ENCODE measurements at places on chromosomes 4 and X.

DNA sequence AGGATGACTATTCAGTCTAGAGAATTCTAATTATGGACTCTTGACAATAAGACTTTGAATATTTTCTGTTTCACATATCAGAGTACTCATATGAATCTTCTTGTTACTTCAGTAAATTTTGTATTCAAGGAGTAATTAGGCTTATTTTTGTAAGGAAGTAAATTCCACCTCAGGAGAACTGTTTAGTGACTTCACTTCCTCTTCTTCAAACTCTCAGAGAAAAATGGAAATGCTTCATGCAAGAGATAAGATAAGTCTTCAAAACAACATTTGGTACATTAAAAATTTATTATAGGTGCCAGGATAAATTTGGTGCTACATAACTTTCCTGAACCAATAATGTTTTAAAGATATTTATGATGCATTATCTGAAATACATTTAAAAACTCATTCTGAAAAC is 1421.9 kb downstream of the PCDH7 start:
- no peak for DNase-seq

DNA sequence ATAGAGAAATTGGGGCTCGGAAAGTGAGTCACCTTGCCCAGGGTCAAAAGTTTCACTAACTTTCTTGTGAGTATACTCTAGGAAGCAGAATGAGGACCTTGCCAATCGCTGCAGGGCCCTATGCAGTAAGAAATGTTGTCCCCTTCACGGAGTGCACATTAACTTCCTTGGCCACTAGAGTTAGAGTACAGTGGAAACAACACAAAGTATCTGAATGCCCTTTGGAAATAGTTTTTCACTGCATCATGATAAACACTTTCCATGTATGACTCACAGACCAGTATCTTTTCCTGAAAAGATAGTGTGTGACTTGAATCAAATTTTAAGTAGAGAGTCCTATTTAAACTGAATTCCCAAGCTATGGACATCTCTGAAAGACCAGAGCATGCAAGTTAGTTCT is 45.5 kb upstream of the STK26 start:
- no peak for DNase-seq

DNA sequence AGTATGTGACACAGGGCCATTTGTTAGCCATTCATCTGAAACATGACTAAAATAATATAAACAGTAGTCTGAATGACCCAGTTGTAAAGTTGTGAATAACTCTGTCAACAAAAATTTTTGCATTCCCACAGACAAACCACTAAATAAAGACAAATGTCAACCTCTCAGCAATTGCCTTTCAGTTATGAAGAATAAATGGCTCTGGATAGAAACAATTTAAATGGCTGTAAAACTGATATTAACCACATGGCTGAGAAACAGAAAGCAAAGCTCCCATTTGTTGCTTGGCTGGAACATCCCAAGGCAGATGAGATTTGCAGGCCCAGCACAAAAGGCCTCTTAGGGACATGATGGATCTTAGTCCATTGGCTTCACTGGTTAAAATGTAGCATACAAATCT is 296.3 kb downstream of the GALNTL6 start:
- no peak for DNase-seq

GRCh38 chrX:31550158-31550557 is 478.3 kb upstream of the FTHL17 start:
- DNase-seq: no peak

DNA sequence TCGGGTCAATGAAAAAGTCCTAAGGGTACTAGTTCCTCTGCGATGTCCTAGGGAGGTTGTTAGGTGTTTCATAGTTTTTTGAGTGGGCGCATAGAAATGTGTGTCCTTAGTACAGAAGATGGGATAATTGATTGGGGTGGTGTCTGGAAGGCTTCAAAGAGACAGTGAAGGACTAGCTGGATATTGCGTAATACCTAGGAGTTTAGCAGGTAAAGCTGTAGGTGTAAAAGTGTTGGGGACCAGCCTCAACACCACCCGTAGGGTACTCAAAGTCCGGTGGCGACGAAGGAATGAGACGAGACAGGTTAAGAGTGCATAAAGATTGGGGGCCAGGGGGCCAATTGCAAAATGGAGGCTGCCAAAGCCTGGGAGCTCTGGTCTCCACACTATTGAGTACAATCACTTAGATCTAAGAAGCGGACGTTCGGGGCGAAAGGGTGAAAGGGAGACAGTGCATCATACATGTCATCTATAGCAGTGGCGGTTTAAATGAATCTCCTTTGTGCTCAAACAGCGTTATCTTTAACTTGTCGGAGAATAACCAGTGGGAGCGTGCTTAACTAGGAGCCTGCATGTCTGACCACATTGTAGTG is 1.0 kb downstream of the TRMT44 start:
- no peak for DNase-seq

DNA sequence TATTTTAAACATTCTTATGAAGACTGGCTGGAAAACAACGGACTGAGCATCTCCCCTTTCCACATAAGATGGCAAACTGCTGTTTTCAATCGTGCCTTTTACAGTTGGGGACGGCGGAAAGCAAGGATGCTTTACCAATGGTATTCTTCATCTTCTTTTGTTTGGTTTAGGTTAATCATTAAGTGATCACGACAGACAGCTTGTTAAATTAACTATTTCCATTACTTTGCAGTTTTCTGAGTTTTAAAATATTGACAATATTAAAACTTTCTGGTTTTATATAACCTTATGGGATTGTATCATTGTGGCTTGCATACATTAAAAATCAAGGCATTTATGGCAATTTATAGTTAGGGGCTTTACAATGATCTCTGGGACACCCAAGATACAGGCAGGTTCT is 3.8 kb downstream of the MBTPS2 start:
- no peak for DNase-seq

GRCh38 chrX:150616179-150616862 is 47.9 kb downstream of the MTM1 start:
- no peak for DNase-seq

DNA sequence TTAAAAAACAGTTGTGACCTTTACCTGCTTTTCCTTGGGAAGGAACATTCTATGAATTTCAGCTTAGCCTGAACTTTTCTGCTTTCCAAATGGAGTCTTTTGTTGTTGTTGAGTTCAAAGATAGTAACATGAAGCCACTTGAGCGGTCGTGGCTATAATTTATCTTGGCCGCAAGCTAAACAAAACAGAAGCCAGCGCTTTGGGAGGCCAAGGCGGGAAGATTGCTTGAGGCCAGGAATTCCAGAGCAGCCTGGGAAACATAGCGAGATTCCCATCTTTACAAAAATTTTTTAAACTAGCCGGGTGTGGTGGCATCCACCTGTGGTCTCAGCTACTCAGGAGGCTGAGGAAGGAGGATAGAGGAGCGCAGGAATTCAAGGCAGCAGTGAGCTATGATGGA is 29.9 kb downstream of the TKTL1 start:
- DNase-seq: no peak

- no peak for DNase-seq
Measured at GRCh38 chr4:24248674-24249630, 335.4 kb downstream of the DHX15 start.

DNA sequence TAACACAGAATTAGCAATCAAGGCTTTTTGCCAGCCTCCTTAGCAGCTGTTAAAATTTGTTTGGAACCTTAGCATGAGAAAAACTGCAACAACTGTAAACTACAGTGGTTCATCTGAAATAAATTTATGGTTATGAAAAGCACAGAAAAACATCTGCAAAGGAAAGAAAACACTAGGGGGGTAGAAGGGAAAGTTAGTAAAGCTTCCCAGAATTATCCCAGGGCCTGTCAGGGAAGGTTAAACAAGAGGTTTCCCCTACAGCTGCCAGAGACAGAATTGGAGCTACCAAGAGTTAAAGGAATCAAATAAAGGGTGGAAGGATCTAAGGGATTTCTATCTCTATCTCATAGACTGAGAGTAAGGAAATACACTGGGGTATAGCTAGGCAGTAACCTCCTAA is 234.7 kb upstream of the DIAPH2 start:
- no peak for DNase-seq

- DNase-seq: no peak
Measured at GRCh38 chr4:34037280-34037679, 2207.0 kb downstream of the ARAP2 start.

DNA sequence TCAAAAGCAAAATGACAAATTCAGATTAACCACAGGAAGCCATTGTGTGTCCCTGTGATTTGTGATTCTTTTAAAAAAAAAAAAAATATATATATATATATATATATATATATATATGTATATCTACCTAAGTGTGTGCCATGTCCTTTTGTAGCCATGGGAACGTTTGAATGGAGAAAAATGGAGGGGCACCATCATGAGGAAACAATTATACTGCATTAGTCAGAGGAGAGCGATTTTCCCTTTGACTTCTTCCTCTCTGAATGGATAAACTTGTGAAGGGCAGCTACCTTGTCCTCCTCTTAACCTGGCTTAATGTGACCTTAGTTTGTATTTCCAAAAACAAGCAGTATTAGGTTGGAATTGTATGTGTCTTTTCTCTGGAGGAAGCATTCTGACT is 23.3 kb upstream of the CBLL2 start:
- no peak for DNase-seq

DNA sequence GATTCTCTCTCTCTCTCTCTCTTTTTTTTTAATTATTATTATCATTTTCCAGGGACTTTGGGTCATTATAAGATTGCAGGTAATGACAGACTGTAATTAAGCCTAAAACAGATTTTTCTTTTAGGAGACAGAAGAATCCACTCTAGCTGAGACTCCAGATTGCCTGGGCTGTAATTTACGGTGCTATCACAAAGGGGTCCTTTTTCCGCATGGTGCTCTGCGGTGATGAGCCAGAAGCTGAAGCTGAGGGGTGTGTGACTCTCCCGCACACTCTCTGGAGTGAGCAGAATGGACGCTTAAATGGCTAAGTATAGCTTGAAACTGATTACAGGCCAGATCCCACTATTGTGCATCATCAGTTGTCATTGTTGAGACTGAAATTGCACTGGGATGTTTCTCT is 50.0 kb downstream of the LGI2 start:
- DNase-seq: no peak

DNA sequence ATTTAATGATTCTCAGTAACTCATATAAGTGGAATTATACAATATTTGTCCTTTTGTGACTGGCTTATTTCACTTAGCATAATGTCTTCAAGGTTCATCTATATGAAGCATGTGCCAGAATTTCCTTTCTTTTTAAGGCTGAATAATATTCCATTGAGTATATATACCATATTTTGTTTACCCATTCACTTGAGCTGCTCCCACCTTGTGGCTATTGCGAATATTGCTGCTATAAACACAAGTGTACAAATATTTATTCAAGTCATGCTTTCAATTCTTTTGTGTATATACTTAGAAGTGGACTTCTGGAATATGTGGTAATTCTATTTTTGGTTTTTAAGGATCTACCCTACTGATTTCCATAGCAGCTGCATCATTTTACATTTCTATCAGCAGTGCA is 219.1 kb downstream of the MID1 start:
- no peak for DNase-seq

DNA sequence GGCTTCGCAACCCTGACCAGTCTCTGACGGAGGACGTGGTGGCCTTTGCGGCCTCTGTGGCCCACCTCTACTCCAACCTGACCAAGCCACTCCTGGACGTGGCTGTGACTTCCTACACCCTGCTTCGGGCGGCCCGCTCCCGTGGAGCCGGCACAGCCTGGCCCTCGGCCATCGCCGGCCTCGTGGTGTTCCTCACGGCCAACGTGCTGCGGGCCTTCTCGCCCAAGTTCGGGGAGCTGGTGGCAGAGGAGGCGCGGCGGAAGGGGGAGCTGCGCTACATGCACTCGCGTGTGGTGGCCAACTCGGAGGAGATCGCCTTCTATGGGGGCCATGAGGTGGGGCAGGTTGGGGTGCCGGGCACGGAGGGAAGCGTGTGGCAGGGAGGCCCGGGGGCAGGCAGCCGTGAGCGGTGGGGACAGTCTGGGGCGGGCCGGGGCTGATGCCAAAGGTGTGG is 1.2 kb downstream of the ABCD1 start:
- DNase-seq: no peak

DNA sequence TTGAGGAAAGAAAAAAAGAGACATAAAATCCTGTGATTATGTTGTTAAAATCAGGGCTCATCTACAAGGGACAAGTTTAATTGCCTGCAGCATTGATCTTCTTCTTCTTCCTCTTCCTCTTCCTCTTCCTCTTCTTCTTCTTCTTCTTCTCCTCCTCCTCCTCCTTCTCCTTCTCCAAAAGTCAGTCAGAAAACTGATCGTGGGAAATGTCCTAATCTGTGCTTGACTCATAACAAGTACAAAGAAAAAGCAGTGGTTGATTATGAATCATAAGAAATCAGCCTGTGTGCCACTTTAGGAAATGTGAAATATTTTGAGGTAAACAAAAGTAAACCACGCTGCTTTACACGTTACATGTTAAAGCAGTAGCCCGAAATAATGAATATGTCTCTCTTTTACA is 2.7 kb upstream of the ATP10D start:
- DNase-seq: no peak

All from anterior cingulate cortex (tissue), 58 donors.